ENCODE measurements at places on chromosomes 12 and 14.
A peak's percentile ranks its signal among the peaks of the same experiment; 100 is the strongest.

DNA sequence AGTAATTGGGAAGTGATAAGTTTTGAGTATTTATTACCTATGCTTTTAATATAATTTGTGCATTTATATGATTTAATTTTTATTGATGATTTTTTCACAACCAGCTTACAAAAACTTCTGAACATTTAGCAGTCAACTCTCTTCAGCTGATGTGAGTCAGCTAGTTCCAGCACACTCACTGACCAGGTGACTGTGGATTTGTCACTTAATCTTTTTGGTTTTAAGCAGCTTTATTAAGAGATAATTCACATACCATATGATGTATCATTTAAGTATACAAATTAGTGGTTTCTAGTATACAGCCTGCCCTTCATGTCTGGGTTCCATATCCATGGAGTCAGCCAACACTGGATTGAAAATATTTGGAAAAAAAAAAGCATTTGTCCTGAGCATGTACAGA is 103.5 kb downstream of the SYNE2 start:
- DNase-seq = no peak

- DNase-seq = no peak
Measured at GRCh38 chr14:91897106-91897701, 29.9 kb upstream of the TC2N start.

GRCh38 chr12:69875416-69875935 is 50.4 kb downstream of the MYRFL start:
- no peak for DNase-seq

DNA sequence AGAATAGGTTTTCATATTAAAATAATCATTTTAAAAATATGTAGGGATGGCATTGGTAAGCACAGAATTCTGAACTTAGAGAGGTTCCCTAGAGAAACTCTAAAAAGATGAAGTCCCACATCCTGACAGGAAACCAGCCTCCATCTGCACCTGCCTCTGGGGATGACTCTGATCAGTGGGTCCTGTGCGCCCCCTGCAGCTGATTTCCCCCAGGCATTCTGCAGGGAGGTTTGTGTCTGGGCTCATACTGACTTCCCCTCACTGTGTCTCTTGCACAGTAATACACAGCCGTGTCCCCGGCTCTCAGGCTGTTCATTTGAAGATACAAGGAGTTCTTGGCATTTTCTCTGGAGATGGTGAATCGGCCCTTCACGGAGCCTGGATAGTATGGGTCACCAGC is 602.9 kb downstream of the TMEM121 start:
- peak; percentile 76 for DNase-seq

DNA sequence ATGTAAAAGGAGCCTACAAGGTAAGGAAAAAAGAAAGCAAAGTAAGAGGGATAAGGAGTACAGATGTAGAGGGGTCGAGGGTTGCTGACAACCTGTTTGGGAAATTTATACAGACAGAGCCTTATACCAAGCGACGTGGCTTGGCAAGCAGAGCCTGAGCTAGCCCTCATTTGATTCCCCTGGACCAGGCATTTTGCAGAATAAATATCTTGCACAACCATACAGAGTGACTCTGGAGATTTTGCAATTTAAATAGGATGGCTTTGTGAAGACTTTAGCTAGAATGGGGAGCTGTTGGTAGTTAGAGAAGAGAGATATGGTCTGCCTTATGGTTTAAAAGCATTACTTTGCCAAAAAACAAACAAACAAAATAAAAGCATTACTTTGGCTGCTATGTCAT is 11.1 kb upstream of the ANO6 start:
- no peak for DNase-seq

GRCh38 chr14:54211551-54212308 is 185.1 kb upstream of the CDKN3 start:
- DNase-seq = no peak

- DNase-seq = no peak
Measured at GRCh38 chr12:53862831-53863230, 75.8 kb upstream of the HOXC13 start.

GRCh38 chr14:103923863-103924262 is 4.4 kb upstream of the TDRD9 start:
- DNase-seq = peak; percentile 97

DNA sequence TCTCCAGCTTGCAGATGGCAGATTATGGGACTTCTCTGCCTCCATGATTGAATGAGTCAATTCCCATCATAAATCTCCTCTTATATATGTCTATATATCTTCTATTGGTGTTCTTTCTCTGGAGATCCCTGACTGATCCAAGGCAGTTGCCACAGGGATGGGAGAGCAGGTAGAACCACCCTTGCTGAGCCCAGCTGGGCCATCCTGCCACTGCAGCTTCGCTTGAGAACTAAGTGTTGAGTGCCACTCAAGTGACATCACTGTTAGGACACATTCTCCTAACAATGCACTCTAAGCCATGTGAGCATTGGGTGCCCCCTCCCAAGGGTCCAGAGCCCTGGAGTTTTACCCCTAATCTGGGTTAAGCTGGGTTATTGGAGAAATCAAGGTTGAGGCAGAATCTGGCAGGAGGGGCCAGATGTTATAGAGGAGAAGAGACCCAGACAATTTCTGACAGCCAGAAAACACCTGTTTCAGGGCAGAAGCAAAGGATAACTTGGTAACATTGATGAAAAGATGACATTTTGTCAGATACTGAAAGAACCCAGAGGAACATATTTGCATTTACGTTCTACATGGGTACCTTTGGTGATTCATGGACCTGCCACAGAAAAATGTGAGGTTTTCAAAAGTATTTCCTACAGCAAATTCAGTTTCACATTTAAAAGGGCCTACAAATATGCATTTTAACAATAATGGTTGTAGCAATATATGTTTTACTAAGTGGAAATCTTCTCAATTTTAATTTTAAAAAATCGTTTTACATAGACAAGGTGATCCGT is 57.2 kb upstream of the MAX start:
- DNase-seq = no peak

DNA sequence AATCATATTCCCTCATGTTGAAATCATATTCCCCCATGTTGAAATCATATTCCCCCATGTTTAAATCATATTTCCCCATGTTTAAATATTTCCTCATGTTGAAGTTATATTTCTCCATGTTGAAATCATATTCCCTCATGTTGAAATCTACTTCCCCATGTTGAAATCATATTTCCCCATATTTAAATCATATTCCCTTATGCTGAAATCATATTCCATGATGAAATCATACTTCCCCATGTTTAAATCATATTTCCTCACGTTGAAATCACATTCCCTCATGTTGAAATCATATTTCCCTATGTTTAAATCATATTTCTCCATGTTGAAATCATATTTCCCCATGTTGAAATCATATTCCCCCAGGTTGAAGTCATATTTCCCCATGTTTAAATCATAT is 34.6 kb upstream of the ADGRD1 start:
- DNase-seq = no peak

DNA sequence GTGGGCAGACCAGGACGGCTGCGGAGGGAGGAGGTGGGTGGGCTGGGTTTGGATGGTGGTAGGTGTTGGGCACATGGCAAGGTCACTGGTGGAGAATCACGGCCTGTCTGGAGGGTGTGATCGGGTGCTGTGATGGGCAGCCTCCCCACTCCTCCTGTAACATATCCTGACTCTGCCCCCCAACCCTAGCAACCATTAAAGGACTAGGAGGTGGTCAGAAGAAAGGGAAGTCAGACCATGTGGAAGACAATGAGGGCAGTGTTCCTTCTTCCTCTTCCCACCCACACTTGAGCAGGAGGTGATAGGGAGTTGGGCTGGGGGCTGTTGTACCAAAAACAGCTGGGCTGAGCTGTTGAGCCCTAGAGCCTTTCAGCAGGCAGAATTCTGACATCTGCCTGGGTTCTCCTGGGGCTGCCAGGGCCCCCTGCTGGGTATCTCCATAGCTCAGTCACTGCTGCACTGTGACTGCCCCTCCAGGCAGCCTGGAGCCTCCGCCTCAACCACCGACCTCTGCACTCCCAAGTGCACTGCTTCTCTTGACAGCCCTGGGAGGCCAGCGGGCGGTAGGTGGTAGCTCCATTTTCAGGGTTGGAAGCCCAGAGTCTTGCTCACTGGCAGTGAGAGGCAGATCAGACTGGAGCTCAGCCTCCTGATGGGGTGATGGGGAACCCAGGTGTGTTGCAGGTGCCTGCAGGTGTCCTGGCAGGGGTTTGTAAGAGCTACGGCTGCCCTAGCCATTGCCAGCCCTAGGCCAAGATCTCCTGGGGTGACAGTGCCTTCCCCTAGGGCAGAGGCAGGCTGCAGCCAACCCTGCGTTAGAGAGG is 15.4 kb downstream of the VASH1 start:
- peak; percentile 72 for DNase-seq

DNA sequence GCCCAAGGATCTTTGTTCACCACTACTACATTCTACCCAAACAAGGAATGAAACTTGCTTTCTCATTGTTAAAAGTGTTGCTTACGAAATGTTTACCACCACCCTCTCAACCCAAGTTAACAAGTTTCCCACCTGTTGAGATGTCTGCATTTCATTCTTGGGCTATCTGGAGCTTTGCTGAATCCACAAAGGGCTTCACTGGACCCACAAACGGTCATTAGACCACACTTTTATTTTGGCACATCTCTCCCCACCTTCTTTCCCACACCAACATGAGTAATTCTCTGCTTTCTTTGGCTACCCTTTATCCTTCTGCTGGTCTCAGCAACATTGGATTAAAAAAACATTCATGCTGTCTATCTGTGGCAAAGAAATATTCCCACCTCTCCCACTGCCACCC is 78.0 kb downstream of the TMEM260 start:
- DNase-seq = no peak

DNA sequence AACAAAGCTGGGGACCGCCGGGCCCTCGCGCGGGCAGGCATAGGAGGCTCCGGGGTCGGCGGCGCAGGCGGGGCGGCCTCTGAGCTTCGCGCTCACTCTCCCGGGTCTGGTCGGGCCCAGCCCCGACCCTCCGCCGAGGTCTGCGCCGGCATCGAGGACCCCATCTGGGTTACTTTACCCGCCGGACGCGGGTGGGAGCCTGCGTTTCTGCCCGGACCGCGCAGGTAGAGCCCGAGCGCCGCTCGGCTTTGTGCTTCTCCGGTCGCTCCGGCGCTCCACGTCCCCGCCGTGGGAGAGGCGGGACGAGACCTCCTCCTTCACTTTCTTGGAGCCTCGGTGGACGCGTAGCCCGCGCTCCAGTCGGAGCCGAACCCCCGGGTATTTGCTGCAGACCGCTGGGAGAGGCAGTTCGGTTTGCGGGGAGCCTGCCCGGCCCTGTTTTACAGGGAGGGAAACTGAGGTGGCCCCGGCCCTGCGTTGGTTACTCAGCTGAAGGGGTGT is 63.2 kb downstream of the FBXL14 start:
- DNase-seq = no peak

GRCh38 chr12:22543246-22544037 is 900 bp downstream of the C2CD5 start:
- DNase-seq = peak; percentile 70

DNA sequence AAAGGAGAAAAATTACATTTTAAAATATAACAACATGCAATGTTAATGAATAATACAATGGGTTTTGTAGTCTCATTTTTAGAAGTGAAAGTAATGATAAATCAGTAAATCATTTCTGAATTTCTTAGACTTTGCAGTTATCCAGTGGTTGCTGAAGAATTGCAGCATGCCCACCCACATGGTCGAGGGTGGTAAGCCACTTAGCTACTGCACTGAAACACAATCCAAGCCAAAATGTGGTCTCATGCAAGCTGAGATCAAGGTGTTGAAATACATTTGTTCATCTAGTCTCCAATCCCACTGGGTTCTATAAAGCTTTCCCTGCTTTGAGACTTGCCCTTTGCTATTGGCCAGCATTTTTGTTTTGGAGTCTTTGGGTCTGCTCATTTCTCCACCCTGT is 247.9 kb downstream of the NELL2 start:
- DNase-seq = no peak
